Heart left ventricle (tissue), 16 donors: ENCODE measurements at places on chromosomes 3 and 15.

GRCh38 chr3:128229106-128229857, 76.0 kb downstream of the EEFSEC start:
- DNase-seq: no peak

GRCh38 chr15:90986790-90987507, 7.4 kb downstream of the PRC1 start:
- DNase-seq: no peak

DNA sequence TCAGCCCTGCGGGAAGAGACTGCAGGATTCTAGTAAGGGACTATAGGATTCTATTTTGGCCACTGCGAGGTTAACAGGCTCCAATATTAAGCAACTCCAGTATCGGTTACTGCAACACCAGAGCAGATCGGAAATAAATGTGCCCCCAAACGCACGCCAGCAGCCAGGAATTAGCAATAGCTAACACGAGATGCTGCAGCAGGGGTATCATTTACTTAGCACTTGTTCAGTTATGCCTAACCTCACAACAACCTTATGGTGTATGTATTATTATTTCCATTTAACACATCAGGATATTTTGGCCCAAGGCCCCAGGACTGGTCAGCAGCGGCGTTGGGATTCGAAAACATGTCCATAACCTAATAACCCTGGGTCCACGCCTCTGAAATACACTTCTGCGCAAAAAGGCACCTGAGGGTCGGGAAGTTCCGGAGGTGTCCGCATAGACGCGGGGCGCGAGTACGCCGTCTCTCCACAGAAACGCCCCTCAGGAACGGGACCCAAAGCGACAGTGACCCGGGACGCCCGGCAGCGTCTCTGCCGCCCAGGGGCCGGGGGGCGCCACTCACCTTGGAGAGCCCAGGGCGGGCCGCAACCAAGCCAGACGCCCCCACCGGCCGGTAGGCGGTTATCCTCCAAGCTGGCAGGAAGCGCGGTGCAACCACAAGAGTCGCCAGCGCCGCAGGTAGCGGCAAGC, 681 bp downstream of the PIK3CB start:
- peak; percentile 61 for DNase-seq

GRCh38 chr3:194540274-194540905, 53.6 kb upstream of the ATP13A3 start:
- DNase-seq: no peak

- DNase-seq: no peak
These were observed 11.3 kb upstream of the PIAS1 start for GRCh38 chr15:68042855-68043222.

DNA sequence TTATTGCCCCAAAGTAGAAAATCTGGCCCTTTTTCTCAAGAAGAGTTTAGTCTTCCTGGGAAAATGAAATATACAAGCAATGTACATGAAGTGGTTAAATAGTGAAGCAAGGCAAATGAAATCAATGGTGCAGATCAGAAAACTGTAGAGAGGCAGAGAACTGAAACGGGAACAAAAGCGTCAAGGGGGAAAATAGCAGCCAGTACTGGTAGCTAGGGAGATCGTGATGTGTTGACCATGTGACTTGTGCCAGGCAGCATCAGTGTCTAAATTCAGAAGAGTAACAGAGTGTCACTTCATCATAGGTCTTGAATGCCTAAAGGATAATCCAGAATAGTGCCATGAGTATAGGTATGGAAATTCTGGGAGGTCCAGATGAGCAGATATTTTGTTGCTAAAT, 163.1 kb downstream of the CHL1 start:
- DNase-seq: no peak

- no peak for DNase-seq
These were observed 135.8 kb downstream of the GREM1 start for GRCh38 chr15:32853592-32853991.

DNA sequence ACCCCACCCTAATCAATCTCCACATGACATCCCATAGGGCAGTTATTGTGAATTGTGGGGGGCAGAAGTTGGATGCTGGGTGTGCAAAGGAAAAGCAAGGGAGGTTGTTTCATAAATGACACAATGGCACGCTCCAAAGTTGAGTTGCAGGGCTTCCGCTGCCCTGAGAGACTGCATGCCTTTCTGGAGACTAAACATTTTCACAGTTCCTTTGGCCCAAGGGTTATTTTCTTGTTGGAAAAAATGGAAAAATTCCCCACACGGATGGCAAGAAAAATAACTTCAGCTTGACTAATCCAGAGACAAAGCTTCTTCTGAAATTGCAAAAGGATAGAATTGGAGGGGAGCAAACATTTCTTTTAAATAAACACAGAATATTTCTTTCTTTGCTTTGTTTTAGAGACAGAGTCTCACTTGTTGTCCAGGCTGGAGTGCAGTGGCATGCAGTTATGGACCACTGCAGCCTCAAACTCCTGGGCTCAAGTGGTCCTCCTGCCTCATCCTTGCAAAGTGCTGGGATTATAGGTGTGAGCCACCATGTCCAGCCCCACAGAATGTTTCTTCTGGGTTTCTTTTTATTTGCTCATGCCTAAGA, 19.1 kb upstream of the TPM1 start:
- no peak for DNase-seq
